GM13977 (cell line): ENCODE measurements at places on chromosomes 5 and 9.

GRCh38 chr5:101943784-101944183 is 352.3 kb downstream of the SLCO4C1 start:
- DNase-seq = no peak

DNA sequence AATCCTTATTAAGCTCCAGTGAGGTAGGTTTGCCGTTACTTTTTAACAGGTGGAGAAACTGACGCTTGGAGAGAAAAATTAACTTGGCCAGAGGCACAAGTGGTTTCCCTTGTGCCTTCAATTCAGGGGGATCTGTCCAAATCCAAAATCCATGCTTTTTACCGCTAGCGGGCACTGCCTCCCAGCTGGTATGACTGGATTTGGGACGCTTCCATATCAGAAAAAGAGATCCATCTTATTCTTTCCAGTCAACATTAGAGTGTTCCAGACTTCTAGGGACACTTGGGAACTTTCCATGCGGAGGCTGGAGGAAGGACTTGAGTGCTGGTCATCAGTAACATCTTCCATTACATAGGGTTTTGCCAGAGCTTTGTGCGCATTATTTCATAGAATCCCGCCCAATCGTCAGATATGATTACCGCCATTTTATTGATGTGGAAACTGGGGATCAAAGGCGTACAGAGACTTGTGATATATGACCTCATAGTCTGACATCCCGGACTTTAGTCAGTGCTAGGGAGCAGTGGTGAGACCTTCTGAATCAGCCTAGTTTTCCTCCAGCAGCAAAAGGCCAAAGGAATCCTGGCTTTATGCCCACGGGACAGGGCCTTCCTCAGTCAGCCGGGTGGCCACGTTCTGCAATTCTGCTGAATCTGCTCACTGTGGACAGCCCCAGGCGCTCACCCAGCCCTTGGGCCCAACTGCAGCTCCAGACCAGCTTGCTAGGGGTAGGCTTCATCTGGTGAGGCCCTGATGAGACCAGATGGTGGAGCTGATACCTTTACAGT is 1.1 kb upstream of the GNPDA1 start:
- no peak for DNase-seq

DNA sequence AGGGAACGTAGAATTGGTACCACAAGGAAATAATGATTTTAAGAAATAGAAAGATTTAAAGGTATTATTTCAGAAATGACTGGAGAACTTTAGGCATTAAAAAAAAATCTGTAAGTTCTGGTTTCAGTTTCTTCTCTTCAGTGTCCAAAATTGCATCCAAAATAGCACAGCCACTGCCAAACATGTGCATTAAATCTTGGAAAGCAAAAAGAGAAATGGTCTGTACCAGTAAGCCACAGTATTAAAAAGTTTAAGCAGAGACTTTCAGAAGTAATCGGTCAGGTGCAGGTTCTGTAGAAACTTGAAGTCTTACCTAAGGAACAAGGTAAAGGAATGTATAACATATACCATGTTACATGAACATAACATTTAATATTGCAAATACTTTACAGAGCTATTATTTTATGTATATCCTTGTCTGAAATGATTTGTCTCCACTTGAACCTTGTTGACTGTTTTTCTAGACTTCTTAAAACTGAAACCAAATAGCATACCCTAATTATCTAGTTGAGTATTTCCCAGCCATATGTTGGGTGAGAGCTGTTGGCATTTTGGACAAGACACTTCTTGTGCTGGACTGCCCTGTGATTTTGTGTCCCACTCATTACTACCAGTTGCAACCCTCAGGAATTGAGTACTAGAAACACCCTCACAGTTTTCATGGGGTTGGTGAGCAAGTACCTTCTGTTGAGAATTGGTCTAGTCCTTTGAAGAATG is 32.1 kb downstream of the NIPBL start:
- no peak for DNase-seq

DNA sequence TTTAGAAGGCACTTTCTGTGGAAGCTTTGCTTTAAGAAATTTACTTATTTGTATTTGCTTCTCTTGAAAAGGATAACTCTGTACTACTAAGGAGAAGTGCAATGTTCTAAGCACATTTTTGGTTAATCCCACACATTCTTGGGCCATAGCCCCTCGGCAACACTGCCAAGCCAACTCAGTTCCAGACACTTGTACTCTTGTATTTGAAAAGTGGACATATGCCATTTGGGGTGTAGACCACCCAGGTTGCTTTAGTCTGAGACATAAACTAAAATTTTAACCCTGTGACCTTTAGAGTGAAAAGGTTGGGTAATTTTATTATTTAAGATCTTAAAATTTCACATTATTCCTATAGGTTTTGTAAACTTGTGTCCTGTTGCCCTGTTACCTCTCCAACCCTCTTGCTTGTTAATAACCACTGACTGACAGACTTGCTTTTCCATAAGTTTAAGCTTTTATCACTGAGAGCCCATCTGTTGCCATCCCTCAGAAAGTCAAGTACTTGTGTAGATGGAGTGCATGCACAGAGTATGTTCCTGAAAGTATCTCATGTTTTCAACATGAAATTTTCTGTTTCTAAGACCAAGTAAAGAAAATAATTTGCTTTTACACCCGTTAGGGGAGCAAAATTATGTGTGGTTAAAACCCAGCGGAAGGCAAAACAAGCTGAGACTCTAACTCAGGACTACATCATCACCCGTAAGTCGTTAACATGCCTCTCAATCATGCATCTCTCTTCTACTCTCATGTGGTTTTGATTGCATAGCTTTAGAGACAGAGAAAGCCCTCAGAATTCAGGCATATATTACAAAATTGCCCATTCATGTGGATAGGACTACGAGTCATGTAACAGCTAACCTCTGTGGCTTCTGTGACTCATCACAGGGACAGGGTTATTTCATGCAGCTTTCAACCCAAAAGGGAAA is 117.3 kb downstream of the GDNF start:
- DNase-seq = peak; percentile 23

- no peak for DNase-seq
Measured at GRCh38 chr5:58993461-58993860, 410.6 kb downstream of the RAB3C start.

DNA sequence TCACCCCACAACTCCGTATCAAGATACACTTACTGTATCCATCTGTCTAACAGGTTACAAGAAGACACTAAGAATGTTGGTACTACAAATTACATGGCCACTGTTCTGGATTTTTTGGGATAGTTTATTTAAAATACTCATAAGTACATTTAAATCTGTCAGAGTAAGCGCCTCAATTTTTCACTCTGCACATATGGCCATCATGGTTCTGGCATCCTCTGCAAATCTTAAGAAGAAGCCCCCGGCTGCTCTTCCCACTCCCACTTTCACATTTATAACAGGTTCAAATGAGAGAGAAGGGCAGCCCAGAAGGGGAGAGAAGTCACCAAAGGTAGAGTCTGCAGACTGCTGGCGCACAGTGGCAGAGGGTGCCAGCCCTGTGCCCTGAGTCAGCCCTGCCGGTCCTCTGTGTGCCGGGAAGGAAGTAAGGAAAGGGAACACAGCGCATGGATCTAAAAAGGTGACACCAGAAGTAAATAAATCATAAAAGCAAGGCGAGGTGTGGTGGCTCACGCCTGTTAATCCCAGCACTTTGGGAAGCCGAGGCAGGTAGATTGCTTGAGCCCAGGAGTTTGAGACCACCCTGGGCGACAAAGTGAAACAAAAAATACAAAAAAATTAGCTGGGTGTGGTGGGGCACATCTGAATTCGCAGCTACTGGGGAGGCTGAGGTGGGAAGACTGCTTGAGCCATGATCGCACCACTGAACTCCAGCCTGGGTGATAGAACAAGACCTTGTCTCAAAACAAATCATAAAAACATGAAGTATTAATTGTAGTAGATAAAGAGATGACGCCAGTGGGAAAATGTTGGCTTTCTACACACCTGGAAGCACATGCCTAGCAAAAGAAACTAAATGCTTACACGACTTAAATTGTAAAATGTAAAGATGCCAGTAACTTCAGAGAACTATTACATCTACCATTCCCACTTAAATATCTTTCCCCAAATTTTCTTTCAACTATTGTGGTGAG is 30.0 kb downstream of the RNF130 start:
- DNase-seq = no peak

- DNase-seq = peak; percentile 33
Measured at GRCh38 chr9:98010445-98010844, 27.3 kb downstream of the ANP32B start.

DNA sequence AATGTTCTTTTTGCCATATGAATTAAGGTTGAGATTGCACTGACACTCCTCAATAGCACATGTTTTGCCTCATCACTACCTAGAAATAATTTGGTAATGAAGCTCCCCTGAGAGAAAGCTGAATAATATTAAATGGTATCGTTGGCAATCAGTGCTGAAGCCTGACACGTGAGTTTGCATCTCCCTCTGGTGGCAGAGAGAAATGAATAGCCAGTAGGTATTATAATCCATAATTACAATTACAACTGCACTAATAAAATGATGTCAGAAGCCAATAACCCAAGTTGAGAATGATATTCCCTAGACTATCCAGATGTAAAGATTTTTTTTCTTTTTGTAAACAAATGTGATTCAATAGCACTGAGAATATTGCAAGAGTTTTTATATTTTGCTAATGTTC is 700.3 kb downstream of the PTPRD start:
- DNase-seq = peak; percentile 1

GRCh38 chr5:169809281-169809680 is 171.0 kb downstream of the INSYN2B start:
- no peak for DNase-seq

DNA sequence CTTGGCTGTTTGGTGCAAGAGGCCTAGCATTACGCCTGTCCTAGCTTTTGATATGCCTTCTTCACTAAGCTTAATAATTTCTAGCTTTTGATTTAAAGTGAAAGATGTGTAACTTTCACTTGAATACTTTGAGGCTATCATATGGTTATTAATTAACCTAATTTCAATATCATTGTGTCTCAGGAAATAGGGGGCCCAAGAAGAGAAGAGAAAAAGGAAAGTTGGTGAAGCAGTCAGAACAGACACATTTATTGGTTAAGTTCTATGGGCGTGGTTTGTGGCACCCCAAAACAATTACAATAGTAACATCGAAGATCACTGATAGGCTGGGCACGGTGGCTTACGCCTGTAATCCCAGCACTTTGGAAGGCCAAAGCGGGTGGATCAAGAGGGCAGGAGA is 40.9 kb upstream of the F2RL2 start:
- DNase-seq = no peak

DNA sequence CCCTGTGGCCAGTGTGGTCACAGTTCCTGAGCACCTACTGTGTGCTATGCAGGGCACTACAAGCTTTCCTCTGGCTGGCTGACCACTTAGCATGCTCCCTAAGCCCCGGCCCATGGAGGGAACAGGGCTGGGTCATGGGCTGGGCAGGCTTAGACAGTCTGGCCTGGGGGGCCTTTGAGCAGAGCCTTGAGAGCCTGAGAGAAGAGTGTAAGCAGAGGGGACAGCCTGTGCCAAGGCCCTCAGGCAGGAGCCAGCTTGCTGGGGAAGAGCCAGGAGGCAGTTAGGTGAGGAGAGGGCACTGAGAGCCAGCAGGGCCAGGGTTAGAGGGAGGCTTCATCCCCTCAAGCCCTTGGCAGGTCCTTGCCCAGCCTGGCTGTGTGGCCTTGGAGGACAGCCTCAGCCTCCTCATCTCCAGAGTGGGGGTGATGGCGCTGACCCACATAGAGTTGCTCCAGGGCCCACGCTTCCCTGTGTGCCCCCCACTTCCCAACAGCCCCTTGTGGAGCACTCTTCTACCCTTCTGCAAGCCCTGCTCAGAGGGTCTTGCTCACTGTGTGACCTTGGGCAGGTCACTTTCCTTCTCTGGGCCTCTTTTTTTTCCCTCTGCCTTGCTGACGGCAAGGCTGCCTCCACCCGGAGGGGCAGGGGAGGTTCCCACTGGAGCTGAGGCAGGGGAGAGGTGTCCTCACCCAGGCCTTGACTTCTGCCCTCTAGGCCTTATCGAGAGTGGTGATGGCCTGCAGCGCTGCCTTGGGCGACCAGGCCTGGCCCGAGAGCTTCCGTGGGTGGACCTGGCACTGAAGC is 107.1 kb downstream of the PHF2 start:
- DNase-seq = no peak

GRCh38 chr5:147555176-147555575 is 45.3 kb upstream of the DPYSL3 start:
- no peak for DNase-seq

- no peak for DNase-seq
Measured at GRCh38 chr5:55626790-55627189, 85.3 kb downstream of the SLC38A9 start.

- DNase-seq = no peak
Measured at GRCh38 chr5:150636391-150637244, 3.8 kb upstream of the SYNPO start.

DNA sequence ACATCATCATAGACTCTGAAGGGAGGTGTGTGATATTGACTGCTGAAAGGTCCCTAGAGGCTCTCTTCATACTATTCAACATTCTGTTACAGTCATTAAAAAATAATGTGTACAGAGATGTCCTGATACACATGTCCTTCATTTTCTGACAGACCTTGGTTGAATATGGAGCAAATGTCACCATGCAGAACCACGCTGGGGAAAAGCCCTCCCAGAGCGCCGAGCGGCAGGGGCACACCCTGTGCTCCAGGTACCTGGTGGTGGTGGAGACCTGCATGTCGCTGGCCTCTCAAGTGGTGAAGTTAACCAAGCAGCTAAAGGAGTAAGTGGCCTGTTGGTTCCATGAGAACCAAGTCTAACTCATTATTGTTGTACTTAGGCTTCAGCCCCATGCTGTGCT is 132.4 kb downstream of the SNCAIP start:
- DNase-seq = no peak

- DNase-seq = no peak
Measured at GRCh38 chr5:22057012-22057411, 796.1 kb downstream of the CDH12 start.

GRCh38 chr5:173782671-173783101 is 105.5 kb upstream of the CPEB4 start:
- no peak for DNase-seq

DNA sequence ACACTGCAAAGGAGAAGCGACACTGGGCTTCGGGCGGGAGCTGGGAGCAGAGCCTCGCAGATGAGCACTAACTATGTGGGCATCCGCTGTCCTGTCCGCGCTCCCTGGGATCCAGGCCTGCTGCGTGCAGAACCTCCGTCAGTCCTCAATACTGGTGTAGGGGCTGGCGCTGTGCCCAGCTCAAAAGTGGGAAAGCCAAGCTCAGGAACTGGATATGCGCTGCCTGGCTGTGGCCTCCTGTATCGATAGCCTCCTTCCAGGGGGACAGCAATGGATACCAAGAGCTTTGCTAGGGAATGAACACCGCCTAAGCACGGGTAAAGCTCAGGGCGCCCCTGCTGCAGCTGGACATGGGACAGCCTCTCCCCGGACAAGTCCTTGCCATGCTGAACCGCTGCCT is 270.4 kb downstream of the NSG2 start:
- no peak for DNase-seq

GRCh38 chr5:35145012-35145411 is 85.3 kb downstream of the PRLR start:
- no peak for DNase-seq

GRCh38 chr9:6184749-6185645 is 30.6 kb upstream of the IL33 start:
- peak; percentile 70 for DNase-seq

DNA sequence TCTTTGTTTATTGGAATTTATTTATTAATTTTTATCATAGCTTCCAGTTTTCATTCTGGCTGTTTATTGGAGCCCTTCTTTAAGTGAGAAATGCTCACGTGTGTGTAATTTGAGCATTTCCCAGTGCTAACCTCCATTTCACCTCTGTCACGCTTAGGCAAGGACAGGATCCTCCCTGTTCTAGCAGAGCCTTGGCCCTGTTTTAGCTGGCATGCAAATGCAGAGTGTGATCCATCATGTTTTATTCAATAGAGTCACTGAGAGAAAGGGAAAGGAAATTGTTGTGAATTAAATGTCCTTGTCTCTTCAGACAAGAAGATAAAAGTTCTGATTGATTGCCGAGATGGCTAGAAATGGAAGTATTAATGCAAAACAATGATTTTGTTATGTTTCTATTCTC is 137.3 kb upstream of the ACO1 start:
- no peak for DNase-seq
